CD4-positive, alpha-beta T cell treated with Interleukin-4 for 1 hour (primary cell): ENCODE measurements at places on chromosomes 13 and 19.

DNA sequence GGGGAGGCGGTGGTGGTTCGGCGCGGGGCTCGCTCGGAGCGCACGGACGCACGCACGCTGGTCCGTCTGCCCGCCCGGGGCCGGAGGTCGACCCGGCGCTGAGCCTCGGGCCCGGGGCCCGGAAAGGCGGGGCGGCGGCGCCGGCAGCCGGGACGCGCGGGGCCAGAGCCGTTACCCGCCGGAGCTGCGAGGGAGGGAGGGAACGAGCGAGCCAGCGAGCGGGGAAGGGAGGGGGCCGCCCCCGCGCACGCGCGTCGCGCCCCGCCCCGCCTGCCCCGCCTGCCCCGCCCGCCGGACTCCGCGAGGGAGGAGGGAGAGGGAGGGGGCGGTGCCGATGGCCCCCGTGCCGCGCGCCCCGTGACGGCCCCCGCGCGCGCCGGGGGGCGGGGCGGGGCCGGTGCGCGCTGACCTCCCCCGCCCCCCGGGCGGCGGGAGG is 15.0 kb downstream of the CIC start:
- DNase-seq, result peak; percentile 92

DNA sequence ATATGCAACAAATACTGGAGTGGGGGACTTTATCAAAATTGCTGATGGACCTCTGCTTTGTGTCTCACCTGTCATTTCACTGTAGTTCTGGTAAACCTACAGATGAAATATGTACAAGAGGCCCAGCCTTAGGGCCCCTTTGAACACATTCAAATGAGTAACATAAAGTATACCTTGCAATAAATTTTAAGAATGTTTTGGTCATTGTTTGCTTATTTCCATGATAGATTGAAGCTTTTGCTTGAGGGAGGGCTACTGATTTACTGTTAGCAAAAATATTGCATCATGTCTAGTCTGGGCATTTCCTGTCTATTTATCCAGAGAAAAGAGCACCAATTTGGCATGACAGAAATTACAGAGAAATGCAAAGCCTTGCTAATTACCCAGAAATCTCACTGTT is 705.5 kb upstream of the PCDH9 start:
- DNase-seq, result no peak

DNA sequence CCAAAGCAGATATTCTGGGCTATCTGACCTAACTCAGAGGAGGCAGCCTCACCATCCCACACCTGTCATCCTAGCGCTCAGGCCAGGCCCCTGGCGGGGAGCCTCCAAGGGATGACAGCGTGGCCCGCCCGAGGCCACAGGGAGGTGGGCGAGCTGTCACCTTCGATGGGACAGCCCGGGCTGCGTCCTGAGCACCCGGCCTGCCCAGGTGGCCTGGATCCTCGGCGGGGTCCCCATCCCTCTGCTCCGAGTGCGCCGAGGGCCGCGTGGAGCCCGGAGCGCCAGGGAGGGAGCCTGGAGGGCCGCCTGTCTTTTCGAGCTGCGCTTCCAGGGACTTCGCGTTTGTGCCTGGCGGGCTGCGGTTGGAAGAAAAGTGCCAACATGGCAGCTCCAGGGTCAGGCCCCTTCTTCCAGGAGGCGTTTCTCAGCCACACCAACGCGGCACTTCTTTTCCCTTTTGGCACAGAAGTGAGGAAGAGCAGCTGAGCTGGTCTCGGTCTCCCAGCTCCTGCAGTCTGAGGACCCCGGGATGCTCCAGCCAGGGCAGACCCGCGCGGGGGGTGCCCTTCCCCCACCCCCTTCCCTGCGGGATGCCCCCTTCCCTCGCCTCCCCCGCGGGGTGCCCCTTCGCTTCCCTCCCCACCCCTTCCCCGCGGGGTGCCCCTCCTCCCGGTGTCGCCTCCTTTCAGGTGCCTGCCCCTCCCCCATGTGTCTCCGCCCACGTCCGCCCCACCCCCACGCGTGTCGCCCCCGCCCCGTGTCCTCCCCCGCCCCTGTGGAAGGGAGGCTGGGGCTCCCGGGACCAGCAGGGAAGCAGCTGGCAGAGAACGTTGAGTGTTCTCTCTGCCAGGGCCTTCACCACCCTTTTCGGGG is 42.3 kb downstream of the GJA3 start:
- DNase-seq, result no peak

- DNase-seq, result no peak
These were observed 459.0 kb downstream of the KLF5 start for GRCh38 chr13:73517766-73518165.

- DNase-seq, result no peak
These were observed 200.4 kb downstream of the KLF12 start for GRCh38 chr13:73933795-73934194.
